ENCODE measurements at places on chromosomes 13 and 19.

- DNase-seq, result no peak
Observed at GRCh38 chr19:35223862-35224505, 4.6 kb downstream of the FAM187B start.

- peak; percentile 74 for DNase-seq
Observed at GRCh38 chr19:5926641-5927440, 12.8 kb downstream of the CAPS start.

- DNase-seq, result no peak
Observed at GRCh38 chr19:47107202-47107952, 6.2 kb downstream of the ZC3H4 start.

DNA sequence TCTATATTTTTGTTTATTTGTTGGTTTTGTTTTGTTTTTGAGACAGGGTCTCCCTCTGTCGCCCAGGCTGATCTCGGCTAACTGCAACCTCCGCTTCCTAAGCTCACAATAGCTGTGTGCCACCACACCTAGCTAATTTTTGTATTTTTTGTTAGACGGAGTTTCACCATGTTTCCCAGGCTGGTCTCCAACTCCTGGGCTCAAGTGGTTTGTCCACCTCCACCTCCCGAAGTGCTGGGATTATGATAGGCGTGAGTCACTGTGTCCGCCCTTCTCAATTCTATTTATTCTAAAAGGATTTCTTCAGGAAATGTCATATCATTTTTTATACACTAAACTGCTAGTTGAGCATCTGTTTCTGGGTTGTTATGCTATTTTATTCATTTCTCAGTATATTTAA is 1206.0 kb downstream of the OLFM4 start:
- DNase-seq, result no peak

DNA sequence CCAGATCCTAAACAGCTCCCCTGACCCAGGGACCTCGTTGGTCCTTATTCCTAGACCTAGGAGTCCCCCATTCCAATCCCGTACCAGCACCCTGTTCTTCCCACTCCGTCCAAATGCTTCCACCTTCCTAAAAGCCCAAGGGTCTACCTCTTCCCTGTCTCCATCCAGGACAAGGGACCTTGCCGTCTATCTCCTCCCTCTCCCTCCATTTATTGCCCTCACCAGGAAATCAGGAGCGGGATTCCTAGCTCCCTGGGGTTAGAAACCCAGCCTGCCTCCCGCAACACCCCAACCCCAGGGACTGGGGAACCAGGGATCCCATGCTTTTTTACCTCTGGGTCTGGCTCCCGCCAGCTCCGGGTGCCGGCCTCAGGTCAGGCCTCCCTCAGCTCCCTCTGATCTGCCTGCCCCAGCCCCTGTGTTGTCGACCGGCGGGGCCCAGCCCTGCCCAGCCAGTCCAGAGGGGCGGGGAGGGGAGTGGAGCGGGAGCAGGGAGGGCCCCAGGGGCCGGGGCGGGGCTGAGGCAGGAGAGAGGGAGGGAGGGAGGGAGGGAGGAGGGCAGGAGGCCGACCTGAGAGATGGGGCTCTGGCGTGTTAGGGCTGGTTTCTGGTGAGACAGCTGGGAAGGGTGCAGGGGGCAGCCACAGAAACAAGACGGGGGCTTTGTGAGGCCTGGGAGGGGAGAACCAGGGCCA is at the start of gene B3GNT8:
TSS of gene B3GNT8 (minus strand) at position 423 of the 695 bp plus-strand sequence. CDS start 596 bp downstream, outside the sequence.
- peak; percentile 66 for DNase-seq

GRCh38 chr19:12527034-12527836 is 24.0 kb downstream of the ZNF564 start:
- no peak for DNase-seq

DNA sequence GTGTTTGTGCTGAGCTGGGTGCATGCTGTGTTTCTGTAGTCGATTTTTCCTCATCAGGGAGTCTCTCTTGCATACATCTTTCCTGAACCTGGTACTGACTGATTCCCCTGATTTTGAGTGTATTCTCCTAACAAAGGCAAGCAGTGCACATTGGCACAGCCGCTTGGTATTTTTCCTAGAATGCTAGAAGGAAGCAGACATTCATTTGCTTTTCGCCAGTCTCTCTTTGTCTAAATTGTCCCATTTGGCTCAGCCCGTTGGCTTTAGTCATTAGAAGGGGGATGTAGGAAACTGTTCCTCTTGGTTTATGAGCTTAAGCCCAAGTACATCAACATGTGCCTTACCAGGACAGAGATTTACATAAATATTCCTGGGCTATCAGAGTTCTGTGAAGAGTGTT is 266.1 kb upstream of the TMTC4 start:
- DNase-seq, result no peak

- DNase-seq, result no peak
Observed at GRCh38 chr19:7830272-7830771, 304 bp downstream of the EVI5L start.

- no peak for DNase-seq
Observed at GRCh38 chr13:23725922-23726321, 155.7 kb downstream of the TNFRSF19 start.

Data from testis (tissue), 5 donors.